ENCODE measurements at places on chromosomes 16 and 17.

- DNase-seq, result no peak
These were observed 485 bp upstream of the GDPD3 start for GRCh38 chr16:30113711-30114333.

DNA sequence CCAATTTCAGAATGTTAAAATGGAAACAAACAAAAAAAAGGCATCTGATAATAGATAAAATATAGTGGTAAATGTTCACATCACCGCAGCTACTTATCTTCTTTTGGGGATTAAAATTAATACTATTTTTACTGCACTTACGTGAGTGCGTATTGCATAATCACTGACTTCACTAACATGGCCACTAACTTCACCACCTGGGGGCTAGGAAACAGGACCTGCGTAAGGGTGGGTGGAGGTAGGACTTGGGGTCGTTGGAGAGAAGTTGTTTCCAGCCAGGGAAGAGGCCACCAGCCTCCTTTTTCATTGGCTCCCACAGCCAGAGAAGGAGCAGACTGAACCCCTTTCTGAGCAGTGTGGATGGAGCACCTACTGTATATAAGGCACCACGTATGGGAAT lies 166.4 kb downstream of the SALL1 start:
- DNase-seq, result no peak

DNA sequence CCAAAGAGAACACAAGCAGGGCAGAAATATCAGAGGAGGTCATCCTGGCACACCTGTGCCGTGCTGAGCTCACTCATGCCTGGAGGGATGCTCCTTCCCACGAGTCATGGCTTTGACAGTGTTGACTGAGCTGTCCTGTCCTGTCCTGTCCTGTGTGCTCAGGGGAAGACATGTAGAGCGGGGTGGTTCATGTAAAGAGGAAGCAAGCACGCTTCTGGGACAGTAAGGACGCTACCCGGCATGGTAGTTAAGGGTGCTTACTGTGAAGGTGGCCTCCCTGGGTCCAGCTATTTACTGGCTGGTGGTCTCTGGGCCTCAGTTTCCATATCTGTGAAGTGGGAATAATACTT lies 398 bp downstream of the LGALS9 start:
- DNase-seq, result no peak

- DNase-seq, result no peak
These were observed 113.8 kb downstream of the CYB561 start for GRCh38 chr17:63332286-63332685.

DNA sequence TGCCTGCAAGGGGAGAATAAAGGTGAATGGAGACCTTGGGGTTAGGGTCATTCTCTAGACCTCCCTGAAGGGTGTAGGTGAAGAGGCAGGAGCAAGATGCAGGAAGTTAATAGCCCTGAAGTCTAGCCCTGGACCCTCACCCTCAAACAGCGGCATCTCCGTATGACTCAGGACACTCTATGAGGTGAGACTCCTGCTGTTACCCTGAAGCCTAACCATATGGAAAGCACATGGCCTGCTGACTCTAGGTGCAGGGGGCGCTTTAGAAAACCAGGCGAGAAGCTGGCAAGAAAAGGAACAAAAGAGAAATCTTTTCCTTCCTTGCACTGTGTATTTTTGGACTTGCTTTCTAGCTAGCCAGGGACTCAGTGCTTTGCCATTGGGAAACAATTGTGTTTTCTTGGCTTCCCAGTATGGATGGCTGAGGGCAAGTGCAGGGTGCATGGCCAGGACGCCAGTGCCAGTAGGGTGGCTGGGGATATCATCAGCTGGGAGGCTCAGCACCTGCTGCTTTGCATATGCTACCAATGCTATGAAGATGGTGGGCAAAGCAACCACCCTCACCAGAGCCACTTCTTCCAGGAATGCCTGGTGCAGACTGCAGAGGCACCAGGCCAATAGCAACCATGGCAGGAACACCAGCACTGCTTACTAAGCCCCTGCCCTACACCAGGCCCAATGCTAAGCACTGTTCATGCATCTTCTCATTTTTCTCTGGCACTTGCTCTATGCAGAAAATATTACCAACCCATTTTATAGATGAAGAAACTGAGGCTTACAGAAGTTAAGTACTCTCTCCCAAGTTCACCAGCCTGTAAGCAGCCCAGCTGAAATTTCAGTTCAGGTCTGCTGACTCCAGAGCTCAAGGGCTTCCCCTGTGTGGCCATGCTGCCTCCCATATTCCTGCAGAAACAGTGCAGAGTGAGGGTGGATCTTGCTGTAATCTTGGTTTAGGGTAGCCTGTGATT lies 425.1 kb downstream of the SLC39A11 start:
- no peak for DNase-seq

GRCh38 chr17:2083613-2084035 lies 28.7 kb downstream of the HIC1 start:
- peak; percentile 44 for DNase-seq

GRCh38 chr16:87548046-87548445 lies 54.3 kb upstream of the JPH3 start:
- no peak for DNase-seq

DNA sequence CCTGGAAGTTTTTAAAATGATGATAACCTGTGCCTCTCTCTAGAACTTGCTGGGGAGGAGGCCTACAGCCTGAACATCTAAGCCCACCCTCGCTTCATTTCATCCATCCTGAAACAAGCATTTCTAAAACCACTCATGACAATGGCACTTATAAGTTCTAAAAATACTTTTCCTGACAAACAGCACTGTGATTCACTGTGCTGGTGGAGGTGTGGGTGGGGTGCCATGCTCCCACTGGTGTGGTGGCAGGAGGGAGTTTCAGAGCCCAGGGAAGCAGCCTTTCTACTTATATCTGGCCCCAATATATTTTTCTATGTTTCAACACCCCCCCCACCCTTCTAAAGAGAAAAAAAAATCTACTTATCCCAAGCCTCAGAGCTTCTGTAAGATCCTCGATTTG lies 52.6 kb downstream of the RAB11FIP4 start:
- DNase-seq, result no peak

- no peak for DNase-seq
These were observed 11.2 kb downstream of the PRAC1 start for GRCh38 chr17:48711128-48711527.

GRCh38 chr17:1475321-1475854 lies 17.1 kb downstream of the MYO1C start:
- DNase-seq, result no peak
